Forelimb muscle (tissue), 1 donor: ENCODE measurements at places on chromosomes 7 and 10. TPM values are rescaled to one million over a fixed set of nuclear protein-coding genes. Genes with fewer than 3 reads are reported as not detected.
A peak's percentile ranks its signal among the peaks of the same experiment; 100 is the strongest.

- DNase-seq, result peak; percentile 29
These were observed 3.8 kb downstream of the GPRIN2 start for GRCh38 chr10:46552526-46553237.

Gene KLHL7
- polyA plus RNA-seq, result 21.7 TPM

DNA sequence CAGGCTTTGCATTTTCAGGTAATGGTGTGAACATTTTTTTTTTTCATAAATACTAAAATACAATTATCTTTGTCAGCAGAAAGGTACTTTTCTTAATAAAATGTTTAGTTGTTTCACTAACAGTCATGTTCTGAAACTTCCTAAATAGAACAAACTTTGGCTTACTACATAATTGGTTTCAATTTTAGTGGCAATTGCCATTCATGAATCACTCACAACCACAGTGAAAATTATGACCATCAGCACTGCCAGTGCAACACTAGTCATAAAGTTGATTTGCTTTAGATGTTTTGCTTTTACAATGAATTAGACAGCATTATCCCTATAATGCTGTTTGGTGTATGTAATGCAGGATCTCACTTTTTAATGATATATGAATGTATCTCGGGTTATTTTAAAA lies 297.6 kb upstream of the PLXDC2 start:
- DNase-seq, result no peak

DNA sequence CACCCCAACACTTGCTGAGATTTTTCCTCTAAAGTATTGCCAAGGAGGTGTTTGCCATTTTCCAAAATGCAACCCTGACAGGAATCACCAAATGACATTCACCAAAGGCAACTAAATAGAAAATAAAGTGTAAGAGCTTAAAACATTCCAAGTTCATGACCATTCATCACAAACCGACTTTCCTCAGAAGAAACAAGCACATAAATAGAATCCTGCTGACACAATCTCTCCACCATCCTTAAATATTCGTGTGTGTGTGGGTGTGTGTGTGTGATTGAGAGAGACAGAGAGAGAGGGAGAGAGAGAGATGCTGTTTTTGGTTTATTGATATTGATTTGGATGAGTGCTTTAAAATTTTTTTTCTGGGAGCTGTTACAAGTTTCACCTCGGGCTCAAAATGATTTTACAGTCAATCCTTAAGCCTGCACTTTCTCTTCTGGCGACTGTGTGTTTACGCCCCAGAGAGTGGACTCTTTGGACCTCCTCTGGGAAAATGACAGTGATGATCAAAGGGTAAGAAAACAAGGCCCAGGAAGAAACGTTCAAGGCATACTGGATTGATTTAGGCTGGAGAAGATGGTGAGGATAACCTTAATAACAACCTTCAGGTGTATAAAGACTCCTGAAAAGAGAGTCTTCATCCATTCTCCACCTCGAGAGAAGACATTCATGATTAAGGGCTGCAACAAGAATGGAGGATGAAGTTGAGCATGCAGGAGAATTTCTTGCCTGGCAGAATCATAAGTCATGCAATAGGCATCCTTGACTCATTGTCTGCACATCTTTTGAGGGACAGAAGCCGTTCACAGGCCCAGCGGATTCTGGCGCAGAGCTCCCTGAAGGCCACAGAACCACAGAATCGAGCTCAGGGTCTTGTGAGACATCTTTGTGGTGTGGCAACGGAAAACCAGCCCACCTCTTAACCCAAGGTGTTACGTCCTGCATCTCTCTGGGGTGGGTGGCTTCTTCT lies 104.4 kb upstream of the FGFR2 start:
- no peak for DNase-seq

- DNase-seq, result no peak
These were observed 2.0 kb upstream of the GDF10 start for GRCh38 chr10:47297866-47298540.

DNA sequence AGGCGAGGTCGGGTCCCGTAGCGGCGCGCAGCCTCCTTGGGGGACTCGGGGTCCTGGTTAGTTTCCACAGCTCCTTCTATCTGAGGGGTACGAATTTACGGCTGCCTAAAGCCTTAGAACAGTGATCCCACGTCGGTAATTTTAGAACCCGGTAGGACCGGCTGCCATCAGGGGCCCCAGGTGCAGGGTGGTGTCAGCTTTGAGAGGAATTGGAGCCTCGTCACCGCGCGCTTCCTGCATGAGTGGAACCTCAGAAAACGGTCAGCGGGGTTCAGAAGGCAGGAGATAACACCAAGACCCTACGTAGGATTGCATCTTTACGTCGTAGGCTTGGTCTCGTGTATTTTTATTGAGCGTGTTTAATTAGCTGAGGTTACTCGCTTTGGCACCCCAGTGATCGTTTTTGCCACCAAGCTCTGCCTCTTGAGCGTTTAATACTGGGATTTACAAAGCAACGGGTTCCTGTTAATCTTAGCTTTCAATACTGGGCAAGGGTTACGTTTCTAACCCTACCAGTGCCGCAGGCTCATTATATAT lies 443 bp downstream of the RNF32 start:
- DNase-seq, result no peak

DNA sequence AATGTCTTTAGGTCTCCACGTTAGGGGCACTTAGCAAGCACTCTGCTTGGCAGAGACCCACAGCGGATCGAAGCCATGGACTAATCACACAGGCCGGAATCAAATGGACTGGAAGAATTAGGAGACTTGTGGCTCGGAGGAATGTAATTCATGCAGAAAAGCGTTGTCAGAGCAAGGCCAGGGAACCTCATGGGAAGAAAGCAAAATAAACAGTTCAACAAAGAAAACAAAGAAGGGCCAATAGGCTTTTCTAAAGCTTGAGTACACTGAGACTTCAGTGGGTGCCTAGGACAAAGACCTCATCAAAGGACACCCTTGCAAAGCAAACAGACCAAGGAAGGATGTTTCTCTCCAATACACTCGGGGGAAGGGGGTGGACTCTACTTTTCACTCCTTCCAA lies 171.1 kb downstream of the GLI3 start:
- no peak for DNase-seq

Gene ARMC10
- 20.0 TPM for polyA plus RNA-seq

GRCh38 chr7:20647908-20648776 lies 32.7 kb downstream of the ABCB5 start:
- DNase-seq, result no peak

GRCh38 chr7:8418629-8419245 lies 14.7 kb upstream of the NXPH1 start:
- DNase-seq, result peak; percentile 58

DNA sequence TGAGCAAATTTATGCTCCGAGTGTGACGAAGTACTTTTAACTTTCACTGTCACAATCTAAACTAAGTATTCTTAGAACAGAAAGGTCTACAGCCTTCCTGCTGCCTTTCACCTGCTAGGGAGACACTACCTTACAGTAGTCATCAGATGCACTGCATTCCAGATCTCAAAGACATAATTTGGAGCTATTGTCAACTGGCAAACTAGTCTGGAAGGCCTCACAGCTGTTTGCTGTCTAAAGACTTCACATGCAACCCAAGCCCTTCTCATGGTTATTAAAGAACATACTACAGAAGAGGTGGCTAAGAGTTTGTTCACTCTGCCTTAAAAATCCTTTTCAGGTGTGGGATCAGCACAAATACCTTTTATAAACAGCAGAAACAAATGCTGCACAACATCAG lies 91.8 kb upstream of the KCNIP2 start:
- no peak for DNase-seq

Gene ASZ1
- polyA plus RNA-seq, result not detected

DNA sequence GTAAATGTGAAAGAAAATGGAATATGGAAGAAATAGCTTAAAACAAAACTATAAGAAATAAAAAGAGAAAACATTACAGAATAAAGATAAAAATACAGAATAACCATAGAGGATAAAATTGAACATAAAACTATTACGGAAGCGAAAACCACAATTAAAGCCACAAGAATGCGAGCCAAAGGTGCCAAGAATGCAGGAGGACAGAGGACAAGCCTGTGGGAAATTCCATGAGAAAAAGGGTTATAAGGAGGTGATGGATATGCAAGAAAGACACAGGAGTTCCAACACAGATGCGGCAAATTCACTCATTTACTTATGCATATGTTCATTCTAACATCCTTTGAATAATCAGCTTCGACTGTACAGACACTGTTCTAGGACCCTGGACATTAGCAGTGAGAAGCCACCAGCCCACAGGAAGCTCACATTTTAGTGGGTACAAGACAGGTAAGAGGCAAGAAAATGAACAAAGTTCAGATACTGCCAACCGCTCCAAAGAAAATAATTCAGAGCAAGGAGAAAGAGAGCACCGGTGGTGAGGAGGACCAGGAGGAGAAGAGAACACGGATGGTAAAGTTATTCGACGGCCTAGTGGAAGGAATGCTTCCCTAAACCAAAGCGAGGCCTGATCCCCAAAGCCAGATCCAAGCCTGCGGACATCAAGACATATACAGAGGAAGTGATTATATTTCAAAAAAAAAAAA lies 213.7 kb upstream of the MGMT start:
- no peak for DNase-seq

Gene CALML5
- polyA plus RNA-seq, result not detected

DNA sequence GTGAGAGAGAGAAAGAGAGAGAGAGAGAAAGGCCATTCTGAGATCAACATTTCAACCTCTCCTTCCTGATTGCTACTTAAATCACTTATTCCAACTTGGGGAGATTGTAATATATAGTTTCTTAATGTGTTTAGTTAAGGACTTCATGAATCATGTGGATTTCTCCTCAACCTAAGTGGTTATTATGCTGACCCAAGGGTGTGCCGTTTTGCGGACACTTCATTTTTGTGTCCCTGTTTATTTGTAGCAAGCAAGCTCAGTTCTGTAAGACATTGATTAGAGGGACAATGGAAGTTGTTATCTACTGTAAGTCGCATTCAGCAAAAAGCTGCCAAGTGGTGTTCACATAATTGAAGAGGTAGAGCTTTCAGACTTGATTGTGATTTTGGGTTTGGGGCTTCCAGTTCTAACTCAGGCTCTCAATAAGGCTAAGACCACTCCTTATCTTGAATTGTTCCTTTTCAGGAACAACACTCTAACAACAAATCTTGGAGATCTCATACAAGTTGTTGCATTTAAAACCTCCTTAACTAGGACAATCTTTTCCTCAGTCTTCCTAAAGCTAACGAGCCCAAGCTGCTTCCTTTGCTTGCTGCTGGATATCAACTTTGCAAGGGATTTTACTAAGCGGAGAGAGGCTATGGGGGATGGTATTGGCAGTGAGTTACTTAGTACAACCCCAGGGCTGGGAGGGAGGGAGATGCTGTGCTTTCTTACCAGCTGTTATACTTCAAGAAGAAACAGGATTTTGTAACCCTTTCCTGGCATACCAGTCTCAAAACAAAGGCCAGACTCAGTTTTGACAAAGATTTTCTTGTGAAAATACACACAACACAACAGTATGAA lies 19.8 kb upstream of the COL1A2 start:
- DNase-seq, result peak; percentile 97

GRCh38 chr7:142488842-142489241 lies 231.0 kb upstream of the PRSS58 start:
- DNase-seq, result no peak

DNA sequence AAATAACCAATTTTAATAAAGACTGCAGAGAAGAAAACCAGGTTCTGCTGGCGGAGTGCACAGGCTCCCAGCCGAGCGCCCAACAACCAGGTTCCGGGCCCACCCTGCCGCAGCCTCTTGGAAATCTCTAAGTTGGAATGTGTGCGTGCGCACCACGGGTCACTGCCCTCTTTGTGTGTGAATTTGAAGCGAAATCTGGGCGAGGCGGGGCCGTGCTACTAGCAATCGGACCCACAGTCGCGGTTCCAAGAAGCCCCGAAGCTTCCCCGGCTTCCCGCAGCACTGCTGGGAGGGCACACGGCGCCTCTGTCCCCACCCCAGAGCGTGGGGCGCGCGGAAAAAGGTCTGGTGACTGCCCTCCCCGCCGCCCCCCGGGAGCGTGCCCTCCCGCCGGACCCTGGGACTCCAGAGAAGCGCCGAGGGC lies 666 bp upstream of the MAP3K8 start:
- DNase-seq, result no peak

- DNase-seq, result no peak
These were observed 13.5 kb downstream of the FOXL3 start for GRCh38 chr7:303425-303824.

DNA sequence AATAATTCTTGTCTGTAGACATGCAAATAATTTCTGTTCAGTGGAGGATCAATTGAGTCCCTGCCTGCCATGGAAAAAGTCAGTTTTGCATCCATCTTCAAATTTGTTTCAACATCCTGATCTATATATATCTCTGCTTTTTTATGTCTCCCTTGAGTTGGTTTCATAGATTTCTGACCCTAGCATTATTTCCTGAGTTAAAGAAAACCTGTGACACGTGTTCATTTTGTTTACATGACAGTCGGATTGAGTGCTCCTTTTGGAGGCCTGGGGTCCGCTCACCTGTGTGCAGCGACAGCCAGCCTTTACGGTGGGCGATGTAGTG lies 674 bp downstream of the MRPS24 start:
- no peak for DNase-seq

Gene ANLN
- 18.1 TPM for polyA plus RNA-seq

DNA sequence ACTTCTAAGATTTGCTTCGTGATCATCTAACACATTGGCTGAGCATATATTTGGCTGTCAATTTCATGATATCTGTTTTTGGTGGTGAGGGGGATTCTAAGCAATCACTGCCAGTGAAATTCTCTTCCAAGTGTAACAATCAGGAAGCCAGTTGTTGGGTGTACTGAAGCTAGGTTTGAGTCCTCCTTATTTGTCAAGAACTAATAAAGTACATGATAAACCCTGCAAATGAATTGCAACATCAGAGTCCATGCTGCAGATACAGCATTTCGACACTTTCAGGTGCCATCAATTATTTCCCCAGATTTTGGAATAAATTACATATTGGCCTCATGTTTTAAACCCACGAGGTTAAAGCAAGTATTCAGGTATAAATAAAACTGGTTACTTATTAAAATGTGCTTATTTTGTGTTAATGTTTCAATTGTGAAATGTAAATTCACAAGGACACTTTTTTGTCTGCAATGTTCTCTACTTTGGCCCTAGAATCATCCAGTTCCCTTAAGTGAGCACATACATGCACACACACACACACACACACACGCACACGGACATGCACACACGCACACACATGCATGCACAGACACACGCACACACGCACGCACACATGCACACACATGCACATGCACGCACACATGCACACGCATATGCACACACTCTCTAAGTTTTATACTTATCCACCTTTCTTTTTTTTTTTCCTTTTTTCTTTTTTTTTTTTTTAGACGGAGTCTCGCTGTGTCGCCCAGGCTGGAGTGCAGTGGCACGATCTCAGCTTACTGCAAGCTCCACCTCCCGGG lies 510.2 kb upstream of the KLF6 start:
- DNase-seq, result no peak

Gene NKX2-3
- 1.2 TPM for polyA plus RNA-seq
